ENCODE measurements at places on chromosomes 4 and X.
A peak's percentile ranks its signal among the peaks of the same experiment; 100 is the strongest.

- DNase-seq: no peak
Observed at GRCh38 chr4:184616633-184617551, 32.4 kb downstream of the CASP3 start.

- DNase-seq: no peak
Observed at GRCh38 chr4:10353110-10353509, 104.1 kb downstream of the ZNF518B start.

- peak; percentile 54 for DNase-seq
Observed at GRCh38 chr4:145177906-145178538, 2.4 kb downstream of the OTUD4 start.

- no peak for DNase-seq
Observed at GRCh38 chrX:55389376-55389775, 62.6 kb upstream of the MAGEH1 start.

- DNase-seq: no peak
Observed at GRCh38 chrX:21948897-21949578, 8.5 kb downstream of the SMS start.
